M059J (cell line): ENCODE measurements at places on chromosomes 5 and 9. TPM values are rescaled to one million over a fixed set of nuclear protein-coding genes. Genes with fewer than 3 reads are reported as not detected.

Gene IRX1
- 9.3 and 23.8 TPM in 2 replicates for total RNA-seq

Gene PDLIM4
- total RNA-seq: 11.7 and 25.0 TPM in 2 replicates

Gene TLE4
- 205 and 307 TPM in 2 replicates for total RNA-seq

Gene VAV2
- 8.7 and 17.2 TPM in 2 replicates for total RNA-seq
